Activated naive CD4-positive, alpha-beta T cell treated with anti-CD3 and anti-CD28 coated beads, Interleukin-2, amount 50 U/mL, for 72 hours (primary cell): ENCODE measurements at places on chromosomes 3 and 15.

DNA sequence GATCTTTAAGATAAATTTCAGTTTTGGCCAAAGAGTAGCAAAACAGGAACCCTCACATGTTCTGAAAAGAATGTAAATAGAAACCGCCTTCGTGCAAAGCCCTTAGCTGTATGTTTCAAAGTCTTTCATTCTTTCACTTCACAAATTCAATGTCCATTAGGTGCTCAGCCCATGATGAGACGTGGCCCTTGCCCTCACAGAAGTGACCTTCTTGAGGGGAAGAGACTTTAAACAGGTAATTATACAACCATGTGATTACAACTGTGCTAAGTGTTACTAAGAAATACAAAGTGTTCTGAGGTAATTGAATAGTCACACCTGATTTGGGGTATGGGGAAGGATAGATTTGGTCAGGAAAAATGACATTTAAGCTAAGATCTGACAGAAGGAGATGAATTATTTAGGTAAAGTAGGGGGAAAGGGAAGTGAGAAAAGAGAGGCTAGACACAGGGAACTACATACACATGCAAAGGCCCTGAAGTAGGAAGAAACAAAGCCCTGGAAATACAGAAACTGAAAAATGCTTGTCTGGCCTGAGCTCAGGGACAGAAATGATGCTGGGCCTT lies 19.6 kb downstream of the HSPBAP1 start:
- DNase-seq, result no peak

DNA sequence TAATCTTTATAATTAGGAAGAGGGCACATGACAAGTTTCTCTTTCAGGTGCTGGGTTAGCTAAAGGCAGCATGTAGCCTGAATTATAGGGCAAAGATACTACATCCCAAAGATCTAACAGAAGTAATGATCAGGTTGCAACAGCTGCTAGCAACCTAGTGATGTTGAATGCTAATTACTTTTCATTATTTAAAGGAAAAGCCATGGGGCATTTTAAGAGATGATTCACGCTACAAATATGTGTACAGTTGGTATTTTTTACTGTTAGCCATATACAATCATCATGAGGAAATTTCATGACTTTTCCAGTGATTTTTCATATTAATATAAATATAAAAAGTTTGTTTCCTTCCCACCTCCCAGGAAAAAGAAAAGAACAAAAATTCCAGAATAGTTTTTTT lies 43.0 kb downstream of the NEK10 start:
- no peak for DNase-seq

DNA sequence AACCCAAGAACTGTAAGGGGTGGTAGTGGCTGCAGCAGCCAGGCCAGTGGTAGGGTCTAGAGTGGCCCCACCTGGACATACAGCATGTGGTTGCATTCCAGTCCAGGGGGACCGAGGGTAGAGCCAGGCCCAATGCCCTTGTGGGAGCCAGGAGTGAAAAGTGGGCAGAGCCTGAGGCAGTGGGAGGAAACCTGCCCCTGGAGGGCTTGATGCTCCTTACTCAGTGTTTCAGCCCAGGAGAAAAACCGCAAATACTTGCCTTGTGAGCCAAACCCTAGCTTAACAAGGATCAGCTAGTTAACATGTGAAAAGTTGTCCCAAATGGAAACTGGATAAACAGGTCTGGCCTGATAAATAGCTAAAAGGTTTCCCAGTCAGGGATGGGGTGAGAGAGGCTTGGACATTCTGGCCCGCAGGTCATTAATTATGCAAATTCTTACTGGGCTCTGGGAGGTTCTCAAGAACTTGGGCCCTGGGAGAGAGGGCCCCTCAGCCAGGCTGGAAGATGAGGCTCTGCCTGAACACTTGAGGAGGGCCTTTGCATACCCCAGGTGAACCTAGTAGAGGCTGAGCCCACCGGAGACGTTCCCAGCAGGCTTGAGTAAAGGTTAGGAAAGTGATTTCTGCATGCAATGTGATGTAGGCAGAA lies 222.1 kb downstream of the THSD4 start:
- no peak for DNase-seq

- no peak for DNase-seq
These were observed 416.0 kb downstream of the OCA2 start for GRCh38 chr15:27683121-27683520.

DNA sequence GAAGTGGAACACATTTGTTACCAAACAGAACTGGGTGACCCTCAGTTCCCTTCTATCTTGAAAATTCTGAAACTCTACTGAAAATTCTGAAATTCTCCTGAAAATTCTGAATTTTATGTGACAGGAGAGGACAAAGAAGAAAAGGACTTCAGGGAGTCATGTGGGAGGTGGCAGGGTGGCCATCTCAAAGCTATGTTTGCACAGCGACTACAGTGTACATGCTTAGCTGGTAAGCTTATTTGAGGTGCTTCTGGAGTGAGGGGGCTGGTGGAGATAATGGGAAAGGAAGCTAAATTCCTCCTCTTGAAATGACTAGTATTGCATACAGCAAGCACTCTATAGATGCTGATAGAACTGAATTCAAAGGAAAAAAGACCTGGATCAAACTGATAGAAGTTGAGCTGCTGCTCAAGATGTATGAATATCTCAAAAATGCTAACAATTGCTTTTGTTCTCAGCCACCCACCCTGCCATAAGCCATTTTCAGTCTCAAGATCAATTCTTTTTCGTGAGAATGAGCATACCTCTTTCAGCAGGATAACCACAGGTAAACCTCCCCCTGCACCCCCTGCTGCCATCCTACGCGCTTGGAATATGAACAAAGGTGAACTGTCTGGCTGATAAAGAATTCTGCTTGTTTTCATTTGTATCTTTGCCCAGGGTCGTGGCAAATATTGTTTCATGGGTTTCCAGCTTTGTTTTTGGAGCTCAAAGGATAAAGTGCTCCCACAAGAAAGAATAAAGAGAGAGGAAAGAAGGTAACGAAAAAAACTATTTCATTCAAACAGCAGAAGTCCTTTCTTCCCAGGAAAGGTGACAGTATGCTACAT lies 16.6 kb upstream of the ARHGEF3 start:
- no peak for DNase-seq

DNA sequence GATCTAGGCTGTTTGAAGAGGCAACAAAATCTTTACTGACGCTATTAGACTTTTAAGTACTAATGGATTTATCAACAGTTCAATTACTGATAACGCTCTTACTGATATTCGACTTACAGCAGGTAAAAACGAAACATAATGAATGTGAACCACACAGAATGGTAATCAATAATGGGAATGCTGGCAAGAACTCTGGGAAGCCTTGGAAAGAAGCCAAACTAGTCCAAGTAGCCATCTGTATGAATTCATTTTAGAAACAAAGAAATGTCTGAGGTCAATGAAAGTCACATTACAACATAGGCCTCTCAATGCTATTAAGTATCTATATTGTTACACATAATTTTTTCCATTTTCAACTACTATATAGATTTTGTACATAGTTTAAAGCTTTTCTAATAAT lies 130.0 kb downstream of the DMXL2 start:
- DNase-seq, result no peak

DNA sequence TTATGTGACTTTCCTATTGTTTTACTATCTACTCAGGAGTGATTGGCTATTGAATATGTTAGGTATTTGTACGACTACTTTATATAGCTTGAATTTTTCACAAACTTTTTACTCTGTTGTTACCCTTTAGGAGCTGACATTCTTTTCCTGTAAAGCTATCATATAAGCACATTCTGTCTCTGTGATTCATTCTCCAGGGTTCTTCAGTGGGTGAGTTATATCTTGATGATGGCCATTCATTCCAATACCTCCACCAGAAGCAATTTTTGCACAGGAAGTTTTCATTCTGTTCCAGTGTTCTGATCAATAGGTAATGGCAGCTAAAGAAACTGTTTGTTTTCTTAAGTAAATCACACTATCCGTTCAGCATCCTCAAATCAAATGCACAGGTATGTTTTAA lies 10.1 kb upstream of the CAPN3 start:
- no peak for DNase-seq

- DNase-seq, result no peak
These were observed 82.6 kb upstream of the TRIM42 start for GRCh38 chr3:140595295-140595694.

DNA sequence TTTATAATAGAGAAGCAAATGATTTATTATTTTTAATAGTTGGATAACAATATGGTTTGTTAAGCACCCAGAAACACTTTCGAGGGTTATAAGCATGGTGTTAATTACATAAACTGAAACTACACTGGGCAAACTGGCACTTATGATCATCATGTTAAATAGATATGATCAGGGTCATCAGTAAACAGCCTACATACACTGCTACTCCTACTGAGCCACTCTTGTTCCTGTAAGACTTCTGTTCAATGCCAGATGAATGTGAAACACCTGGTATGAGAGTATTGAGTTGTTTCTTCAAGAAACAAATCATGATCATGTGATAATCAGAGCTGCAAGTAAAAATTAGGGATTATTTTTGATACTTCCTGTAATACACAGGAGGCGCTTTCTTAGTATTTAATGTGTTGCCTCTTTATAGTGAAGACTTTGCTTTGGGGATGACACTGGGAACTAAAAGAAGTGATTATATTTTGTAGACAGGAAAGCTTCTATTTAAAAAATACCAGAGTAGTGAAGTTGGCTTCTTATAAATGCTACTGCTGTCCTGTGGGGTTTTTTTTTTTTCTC lies 32.3 kb upstream of the UTS2B start:
- no peak for DNase-seq

DNA sequence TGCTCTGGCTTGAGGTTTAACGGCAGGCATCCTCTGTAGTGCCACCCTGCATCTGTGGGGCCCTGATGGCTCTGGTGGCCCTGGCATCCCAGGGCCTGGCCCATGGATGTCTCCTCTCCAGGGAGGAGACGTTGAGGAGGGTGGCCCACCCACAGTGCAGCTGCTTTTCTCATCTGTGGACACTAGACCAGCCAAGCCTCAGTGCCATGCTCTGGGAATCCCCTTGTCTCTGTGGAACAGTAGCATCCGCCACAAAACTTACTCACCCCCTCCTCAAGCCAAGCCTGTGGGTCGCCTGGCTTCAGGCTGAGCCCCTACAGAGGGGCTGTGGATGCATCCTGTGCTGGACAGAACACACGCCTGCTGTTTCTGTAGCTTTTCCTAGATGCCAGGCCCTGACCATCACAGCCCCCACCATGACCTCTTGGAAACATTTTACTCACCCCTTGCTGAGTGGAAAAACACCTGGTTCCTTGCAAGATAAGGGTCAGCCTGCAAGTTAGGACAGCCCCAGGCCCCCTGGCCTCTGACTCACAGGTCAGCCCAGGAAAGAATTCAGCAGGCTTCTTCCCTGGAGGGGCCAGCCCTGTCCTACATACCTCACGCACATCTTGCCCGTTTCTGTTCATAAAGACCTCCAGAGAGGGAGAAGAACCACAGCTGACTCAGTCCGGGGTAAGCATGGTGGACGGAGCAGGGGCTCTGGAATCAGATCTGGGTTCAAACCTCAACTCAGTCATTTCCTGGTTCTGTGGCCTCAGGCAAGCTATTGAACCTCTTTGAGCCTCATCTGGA lies 19.0 kb downstream of the PAK6 start:
- DNase-seq, result no peak

- DNase-seq, result no peak
These were observed 81.5 kb downstream of the PPM1L start for GRCh38 chr3:160837394-160837980.
